ENCODE measurements at places on chromosomes 3 and 15.
A peak's percentile ranks its signal among the peaks of the same experiment; 100 is the strongest.

- peak; percentile 74 for DNase-seq
Observed at GRCh38 chr3:171690281-171690680, 120.0 kb downstream of the PLD1 start.

GRCh38 chr3:147157631-147158030 lies 248.7 kb downstream of the ZIC4 start:
- DNase-seq: no peak

DNA sequence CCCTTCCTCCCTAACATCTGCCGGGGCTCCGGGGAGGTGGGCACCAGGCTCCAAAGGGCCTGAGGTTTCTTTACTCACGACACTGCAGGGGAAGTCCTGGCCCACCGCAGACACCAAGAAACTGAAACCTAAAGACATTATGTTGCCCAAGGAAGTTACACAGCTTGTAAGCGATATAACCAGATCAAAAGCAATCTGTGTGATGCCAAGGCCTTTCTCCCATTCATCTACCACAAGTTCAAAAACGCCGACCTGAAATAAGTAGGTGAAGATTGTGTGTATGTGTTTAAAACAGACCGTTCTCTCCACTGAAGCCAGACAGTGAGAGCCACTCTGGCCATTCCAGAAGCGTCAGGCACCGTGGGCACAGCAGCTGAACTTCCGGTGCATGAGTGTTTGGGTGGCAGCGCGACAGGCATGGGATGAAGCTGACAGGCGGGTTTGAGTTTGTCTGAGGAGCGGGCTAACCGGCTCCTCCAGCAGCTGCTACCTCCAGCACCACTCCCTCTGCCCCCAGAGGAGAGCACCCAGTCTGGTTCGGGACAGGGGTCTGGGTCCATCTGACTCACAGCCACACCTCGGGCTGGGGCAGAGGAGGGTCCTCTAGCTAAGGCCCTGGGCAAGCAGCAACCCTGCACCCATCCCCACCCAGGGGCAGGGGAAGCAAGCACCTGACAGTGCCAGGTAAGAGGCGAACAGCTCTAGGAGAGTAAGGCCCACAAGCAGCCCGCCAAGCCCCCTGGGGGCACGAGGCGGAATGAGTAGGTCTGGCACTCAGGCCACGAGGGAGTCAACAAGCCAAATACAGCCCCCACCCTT lies 1.3 kb downstream of the TNK2 start:
- peak; percentile 79 for DNase-seq

DNA sequence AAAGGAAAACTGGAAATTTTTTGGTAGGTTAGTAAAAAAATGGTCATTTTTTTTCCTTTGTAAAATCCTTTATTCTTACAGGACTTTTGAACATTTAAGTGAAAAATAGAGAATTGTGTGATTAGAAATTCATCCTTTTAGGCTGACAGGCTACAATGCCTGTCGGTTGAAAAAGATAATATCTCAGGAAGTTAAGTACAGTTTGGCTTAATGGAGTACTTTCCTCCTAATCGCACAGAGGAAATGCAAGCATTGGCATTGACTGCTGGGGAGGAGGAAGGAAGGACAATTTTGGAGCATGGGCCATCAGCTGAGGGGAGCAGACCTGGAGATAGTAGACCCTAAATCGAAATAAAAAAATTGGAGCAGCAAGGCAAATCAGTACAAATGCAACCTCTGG lies 135.1 kb upstream of the ICE2 start:
- no peak for DNase-seq

- DNase-seq: no peak
Observed at GRCh38 chr15:41498657-41499056, 5.0 kb downstream of the ITPKA start.

All from bone marrow (tissue), 2 donors.